ENCODE measurements at places on chromosomes 7 and 10.

DNA sequence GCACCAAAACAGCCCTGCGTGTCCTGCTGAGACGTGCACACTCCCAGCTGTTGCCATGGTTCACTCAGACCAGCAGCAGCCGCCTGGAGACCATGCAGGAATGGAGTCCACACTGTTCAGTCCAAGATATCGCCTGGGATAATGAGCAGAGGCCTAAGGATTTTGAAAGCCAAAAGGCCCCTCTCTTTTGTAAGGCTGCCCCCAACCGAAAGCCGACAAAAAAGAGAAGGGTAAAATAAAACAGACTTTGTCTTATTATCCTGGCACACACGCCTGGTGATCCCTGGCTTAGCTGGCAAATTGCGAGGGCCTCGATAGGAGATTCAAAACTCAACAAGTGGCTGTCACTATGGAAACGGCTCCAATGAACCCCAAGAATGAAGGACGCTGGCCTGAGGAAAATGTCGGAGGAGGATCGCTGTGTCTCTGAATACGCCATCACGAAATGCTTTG, 263.6 kb downstream of the SKIDA1 start:
- no peak for DNase-seq

GRCh38 chr10:131891196-131891928, 9.4 kb upstream of the PPP2R2D start:
- no peak for DNase-seq

GRCh38 chr10:89367529-89367928, 10.3 kb upstream of the IFIT1B start:
- DNase-seq: no peak

- DNase-seq: no peak
Measured at GRCh38 chr10:43273997-43274396, 7.1 kb upstream of the RASGEF1A start.

DNA sequence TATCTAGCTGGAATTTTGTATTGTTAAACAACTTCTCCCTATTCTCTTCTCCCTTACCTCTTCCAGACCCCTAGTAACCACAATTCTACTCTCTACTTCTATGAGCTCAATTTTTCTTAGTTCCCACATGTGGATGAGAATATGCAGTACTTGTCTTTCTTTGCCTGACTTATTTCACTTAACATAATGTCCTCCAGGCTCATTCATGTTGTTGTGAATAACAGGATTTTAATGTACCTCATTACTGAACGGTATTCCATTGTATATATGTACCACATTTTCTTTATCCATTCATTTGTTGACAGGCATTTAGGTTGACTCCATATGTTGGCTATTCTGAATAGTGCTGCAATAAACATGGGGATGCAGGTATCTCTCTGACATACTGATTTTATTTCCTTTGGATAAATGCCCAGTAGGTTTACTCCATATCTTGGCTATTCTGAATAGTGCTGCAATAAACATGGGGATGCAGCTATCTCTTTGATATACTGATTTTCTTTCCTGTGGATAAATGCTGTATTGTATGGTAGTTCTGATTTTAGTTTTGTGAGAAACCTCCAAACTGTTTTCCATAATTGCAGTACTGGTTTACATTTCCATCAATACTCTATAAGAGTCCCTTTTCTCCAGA, 116.0 kb upstream of the INHBA start:
- DNase-seq: no peak

DNA sequence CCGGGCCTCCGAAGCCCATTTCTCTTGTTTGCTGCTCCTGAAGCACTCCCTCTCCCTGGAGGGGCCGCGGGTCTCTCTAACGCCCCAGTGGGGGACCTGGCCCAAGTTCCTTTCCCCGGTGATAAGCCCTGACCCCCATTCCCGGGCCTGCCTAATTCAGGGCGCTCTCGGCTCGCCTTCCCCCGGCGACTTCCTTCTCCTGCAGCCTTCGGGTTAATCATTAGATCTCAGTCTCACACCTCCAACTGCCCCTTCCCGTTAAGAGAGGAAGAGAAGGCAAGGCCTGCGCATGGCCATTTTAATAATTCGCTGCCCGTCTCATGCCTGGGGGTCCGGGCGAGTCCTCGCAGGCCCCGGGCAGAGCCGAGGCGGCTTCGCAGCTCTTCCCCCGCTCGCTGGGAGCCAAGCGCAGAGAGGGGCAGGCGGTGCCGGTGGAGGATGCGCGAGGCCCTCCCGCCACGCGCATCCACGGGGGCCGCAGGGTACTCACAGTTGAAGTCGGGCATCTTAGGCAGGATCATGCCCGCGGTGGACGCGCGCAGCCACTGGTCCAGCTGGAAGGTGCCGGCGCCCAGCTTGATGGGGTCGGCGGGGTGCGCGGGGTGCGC, 1.2 kb downstream of the MNX1 start:
- DNase-seq: no peak

GRCh38 chr10:112232670-112233069, 49.1 kb upstream of the GPAM start:
- no peak for DNase-seq

DNA sequence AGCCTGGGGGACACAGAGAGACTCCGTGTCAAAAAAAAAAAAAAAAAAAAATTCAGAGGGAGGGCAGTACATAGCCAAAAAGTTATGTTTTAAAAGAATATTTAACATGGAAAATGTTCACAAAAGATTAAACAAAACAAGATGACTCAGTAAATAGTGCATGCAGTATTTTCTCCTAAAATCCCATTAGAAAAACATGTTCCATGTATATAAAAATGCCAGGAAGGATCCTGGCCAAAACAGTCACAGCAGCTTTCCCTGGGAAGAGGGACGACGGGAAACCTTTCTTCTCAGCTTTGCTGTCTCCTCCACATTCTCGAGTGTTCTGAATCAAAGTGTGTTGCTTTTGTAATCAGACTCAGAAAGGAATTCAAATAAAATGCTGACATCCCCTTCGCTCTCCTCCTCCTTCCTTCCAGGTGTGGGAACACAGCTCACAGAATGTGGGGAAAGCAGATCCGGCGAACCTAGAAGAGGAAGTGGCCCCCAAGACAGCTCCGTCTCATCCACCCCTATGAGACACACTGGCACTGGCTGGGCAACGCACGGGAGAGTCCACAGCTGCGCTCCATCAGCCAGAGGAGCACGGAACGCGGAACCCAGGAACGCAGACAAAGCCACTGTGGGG, 139.4 kb downstream of the MAD1L1 start:
- DNase-seq: no peak
